OCI-M1 (cell line): ENCODE measurements at places on chromosomes 3 and 15.

DNA sequence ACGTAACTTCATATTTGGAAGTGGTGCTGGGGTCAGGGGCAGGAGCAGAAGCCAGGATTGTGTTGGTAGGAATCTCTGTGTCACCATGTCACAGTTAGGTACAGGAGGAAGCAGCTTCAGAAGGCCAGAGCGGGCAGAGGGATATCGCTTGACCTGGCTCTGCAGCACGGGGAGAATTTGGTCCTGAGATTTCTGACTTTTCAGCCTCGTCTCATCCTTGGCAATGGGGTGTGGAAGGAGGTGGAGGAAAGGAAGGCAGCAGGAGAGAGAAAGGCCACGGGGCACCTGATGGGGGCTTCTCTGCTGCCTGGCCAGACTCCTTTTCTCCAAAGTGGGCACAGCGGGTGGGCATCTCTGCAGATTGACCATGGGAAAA is 564 bp downstream of the IL16 start:
- no peak for DNase-seq

- no peak for DNase-seq
Measured at GRCh38 chr15:38553071-38553470, 11.5 kb downstream of the RASGRP1 start.

GRCh38 chr15:100526027-100526481 is 2.7 kb downstream of the CERS3 start:
- no peak for DNase-seq

DNA sequence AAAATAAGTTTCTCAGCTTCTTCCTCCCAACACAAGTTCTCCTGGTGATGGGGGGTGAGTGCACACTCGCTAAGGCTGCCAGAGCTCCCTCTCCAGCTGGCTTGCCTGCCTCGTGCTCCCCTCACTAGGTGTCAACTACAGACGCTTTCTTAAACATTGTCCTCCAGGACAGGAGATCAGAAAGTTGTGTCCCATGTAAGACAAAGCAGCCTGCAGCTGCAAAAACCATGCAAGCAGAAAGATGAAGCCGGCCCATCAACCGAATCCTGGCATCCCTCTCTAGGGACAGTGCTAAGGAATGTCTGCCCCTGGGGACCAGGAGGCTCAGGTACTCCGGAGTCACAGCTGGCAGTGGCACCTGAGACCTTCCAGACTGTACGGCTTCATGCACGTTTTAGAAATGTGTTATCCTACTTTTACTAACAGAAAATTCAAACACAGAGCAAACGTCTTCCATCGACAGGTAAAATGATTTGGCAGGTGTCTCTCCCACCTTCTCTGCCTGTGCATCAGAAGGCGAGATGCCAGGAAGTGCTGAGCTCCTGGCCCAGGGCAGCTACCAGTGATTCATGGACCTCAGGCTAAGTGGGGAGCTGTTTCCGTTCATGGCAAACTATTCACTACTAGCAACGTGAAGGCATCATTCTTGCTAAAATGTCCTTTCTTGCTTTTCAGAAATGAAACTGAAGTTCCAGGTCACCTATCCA is 246.1 kb downstream of the ADAMTS17 start:
- no peak for DNase-seq

DNA sequence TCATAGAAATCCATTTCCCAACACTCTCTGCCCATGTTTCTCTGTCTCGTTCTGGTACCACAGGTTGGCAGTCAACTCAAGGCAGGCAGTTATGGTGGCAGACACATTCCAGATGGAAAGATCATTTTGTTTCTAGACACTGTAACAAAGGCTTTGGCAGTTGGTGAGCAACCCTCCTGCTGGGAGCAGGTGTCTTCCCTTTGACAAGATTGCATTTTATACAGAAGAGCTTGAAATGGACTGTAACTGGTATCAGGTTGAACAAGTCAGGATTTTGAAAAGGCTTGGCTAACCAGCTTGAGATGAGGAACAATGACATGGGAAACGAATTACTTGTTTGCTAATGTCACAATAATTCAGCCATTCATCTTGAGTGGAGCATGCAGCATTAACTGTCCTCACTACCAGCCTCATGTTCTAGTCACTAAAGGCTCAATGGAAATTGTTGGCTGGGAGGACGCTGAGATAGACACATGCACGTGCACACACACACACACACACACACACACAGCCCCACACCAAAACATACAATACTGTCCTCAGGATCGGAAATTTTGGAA is 170.0 kb downstream of the SEMA6D start:
- no peak for DNase-seq

DNA sequence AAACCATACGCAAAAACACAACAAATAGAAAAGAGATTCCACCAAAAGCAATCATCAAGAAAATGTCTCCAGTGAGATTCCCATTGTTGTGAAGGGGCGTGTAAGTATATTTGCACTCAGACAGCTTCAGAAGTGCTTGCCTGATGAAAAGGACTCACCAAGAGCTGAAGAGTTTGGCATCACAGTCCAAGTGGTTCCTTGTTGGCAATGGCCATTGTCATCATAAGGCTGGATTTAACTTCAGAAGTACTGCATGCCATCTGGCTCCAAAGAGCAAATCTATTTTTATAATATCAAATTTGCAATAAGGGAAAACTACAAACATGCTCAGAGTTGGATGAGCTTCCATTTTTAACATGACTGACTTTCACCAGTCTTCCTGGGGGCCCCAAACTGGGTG is 505.3 kb upstream of the NR2F2 start:
- DNase-seq: no peak

DNA sequence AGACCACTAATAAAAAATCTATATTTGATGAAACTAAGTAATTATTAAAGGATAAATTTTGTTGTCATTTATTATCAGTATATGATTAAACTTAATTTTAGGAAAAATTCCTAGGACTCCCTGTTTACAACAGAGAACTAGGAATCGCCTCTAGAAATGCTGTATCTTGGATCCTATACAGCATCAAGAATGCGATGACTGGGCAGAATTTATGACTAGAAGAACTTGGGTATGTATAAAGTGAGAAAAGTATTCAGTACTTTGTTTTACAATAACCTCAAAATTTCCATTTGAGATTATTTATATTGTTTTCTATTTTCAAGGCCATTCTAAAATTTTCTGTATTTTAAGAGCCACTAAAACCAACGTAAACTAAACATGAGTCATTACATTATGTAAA is 82.3 kb upstream of the AGTR1 start:
- no peak for DNase-seq

DNA sequence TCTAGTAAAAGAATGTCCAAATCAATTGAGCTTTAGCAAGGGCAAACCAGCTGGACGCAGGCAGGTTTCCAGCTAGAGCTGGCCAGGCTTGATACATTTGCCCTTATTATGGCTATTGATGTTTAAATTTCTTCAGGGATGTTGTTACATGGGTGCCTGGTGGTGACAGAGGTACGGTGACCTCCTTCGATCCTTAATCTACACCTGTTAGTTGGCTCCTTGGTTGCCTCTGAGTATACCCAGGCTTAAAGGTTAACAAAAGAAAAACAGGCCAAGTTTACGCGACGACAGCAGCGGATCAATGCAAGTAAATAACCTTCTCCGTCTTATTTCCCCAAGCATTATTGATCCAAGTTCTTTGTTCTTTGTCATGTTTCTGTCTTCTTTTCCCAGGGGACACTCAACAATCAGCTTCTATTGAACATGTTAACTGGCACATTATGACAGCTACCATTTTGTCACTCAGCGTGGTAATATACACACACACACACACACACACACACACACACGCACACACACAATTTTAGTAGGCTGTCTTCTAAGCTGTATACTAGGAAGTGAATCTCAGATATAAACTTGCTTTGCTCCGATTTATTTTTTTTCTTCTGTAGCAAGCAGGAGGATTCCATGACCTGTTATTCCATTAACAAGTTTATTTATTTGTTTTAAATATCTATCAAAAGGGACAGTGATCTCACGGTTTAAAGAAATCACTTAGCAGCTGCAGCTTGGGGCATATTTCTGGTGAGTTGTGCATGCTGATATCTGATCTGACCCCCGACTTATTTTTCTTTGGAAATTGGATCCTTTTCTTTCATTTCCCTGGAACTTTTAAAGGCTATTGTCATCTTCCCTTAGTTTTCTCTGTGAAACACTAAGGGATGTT is 844.7 kb downstream of the MCTP2 start:
- no peak for DNase-seq

DNA sequence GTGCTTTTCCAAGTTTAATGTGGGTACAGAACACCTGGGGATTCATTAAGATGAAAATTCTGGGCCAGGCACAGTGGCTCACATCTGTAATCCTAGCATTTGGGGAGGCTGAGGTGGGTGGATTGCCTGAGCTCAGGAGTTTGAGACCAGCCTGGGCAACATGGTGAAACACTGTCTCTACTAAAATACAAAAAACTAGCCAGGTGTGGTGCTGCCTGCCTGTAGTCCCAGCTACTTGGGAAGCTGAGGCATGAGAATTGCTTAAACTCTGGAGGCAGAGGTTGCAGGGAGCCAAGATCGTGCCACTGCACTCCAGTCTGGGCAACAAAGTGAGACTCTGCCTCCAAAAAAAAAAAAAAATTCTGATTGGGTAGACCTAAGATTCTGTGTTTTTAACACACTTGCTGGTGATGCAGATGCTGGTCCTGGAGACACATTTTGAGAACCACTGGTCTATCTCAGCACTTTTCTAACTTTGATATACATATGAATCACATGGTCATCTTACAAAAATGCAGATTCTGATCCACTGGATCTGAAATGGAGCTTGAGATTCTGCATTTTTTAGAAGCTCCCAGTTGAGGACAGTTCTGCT is 223.8 kb upstream of the SATB1 start:
- DNase-seq: no peak

GRCh38 chr3:112930771-112931170 is 44.1 kb downstream of the CD200R1 start:
- DNase-seq: no peak
